ENCODE measurements at places on chromosomes 11 and 22.

DNA sequence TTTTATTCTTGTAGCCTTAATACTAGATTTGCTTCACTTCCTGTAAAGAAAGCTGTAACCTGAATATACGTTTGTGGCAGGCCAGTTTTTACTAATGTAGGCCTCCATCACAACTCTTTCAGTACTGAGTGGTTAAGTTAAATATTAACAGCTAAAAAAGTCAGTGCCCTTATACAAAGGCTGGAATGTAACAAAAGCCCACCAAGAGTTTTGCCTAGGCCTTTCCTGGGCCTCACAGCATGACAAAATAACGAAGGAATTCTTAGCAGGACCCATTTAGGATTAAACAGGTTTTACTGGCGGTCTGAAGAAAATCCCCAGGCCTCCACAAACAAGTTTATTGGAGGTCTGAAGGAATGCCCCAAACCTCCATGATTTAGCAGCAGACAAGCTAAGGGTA, 43.7 kb downstream of the PIWIL3 start:
- no peak for DNase-seq

DNA sequence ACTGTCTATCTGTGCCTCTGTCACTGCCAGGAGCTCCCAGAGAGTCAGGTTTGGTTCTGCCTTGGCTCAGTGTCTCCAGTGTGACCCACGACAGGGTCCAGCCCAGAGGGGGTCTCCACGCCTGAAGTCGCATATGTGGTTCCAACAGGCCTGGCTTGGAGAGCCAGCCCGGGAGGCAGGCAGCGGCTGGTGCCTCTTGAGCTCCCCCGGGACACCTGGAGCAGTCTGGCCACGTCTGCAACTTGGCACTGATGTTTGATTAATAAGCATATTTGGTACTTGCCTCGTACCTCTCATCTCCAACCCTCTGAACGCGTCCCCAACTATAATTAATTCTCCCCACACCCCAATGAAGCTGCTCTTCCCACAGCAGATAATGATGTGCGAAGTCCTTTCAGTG, 31.7 kb upstream of the SHISAL1 start:
- no peak for DNase-seq

DNA sequence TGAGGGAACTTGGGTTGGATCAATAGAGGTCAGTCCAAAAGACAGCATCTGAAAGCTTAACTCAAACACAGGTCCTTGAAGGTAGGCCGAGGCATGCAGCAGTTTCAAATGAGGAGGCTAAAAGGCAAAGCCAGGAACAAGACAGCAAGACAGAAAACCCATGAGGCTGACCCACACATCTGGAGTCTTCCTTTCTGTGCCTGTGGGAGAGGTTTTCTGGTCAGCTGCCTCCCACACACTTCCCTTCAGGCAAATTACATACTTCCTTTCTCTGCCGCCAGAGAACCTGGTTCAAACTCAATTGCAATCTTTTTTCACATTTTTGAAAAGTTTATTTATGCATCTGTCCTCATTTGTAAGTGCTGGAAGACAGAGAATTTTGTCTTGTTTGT, 29.8 kb upstream of the CRTAM start:
- no peak for DNase-seq

DNA sequence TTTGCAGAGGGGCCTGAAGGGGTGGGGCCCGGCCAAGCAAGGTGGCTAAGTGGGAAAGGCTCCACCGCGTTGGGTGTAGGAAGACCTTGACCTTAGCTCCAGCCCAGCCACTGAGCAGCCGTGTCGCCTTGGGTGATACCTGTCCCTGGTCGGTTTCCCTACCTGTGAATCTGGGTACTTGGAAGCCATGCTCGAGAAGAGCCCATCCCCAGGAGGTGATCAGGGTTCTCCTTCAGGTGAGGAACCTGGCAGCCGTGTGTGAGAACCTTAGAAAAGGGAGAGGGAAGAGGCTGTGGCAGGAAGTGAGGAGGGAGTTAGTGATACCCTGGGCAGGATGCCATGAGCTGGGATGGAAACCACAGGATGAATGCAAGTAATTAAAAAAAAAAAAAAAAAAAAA, 21.6 kb downstream of the PPARA start:
- no peak for DNase-seq

DNA sequence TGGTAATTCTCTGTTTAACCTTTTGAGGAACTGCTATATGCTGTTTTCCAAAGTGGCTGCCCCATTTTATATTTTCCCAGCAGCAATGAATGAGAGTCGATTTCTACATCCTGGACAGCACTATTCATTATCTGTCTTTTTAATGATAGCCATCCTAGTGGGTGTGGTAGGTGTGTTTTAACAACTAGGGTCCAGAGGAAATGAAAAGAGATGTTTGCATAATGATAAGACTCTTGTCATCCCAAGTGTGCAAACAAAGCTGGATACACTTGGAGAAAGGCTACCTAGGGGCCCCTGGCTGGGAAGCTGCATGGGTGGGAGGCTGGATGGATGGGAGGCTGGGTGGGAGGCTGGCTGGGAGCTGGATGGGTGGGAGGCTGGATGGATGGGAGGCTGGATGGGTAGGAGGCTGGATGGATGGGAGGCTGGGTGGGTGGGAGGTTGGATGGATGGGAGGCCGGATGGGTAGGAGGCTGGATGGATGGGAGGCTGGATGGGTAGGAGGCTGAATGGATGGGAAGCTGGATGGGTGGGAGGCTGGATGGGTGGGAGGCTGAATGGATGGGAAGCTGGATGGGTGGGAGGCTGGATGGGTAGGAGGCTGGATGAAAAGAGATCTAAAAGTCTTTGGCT, 158.0 kb downstream of the DSCAML1 start:
- DNase-seq: no peak

DNA sequence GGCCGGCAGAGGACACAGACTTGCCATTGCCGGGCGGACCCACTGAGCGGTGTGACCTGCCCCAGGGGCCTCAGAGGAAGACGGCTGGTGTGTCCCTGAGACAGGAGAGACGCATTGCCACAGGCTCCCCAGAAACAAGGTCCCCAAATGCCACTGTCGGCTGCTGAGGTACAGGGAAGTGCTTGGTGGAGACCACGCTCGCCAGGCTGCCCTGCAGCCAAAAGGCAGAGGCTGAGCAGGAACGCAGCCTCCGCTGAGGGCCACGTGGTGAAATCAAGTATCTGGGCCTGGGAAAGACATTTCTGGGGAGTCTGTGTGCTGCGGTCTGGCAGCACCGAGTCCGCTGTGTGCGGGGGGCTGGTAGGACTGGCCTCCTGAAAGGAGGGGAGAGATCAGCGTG, 794.9 kb downstream of the BRD1 start:
- no peak for DNase-seq

DNA sequence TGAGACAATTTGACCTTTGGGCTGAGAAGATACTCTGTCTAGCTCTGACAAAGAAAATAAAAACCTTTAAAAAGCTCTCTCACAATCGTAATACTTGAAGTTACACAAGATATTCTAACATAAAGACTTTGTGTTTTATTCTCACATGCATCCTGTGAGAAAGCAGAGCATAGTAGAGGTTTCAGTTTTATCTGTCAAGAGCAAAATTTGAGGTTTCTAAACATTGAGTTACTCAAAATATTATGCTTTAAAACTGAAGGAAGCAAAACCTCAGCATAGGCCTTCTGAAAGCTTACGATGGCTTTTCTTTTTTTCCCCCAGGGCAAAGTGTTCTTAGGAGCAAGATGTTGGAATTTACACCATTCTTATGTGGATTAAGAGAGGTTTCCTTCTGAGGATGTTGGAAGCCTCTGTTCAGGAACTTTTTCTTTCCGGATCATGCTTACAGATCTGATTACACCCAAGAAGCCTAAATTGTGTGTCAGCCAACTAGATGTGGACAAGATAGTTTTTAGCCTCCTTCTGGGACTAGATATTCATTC, 15.0 kb upstream of the OR51M1 start:
- no peak for DNase-seq

- DNase-seq: no peak
Observed at GRCh38 chr11:70343636-70344035, 54.7 kb upstream of the CTTN start.

GRCh38 chr11:18775492-18776292, 15.9 kb downstream of the PTPN5 start:
- DNase-seq: no peak

DNA sequence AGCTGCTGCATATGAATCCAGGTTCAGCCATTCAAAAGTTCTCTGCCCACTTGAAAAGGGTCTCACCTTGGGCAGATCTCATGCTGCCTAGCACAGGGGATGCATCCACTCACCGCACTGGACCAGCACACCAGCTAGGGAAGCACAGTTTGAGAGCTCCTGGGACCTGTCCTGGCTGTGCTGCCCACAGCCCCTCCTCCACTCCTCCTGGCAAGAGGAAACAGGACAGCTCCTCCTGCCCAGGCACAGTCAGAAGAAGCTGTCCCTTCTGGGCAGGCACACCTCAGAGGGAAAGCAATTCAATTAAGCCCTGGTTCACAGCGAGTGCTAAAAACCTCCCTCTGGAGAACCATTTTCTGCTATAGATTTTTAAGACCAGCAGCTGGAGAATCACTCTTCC, 146.7 kb downstream of the ST3GAL4 start:
- no peak for DNase-seq

DNA sequence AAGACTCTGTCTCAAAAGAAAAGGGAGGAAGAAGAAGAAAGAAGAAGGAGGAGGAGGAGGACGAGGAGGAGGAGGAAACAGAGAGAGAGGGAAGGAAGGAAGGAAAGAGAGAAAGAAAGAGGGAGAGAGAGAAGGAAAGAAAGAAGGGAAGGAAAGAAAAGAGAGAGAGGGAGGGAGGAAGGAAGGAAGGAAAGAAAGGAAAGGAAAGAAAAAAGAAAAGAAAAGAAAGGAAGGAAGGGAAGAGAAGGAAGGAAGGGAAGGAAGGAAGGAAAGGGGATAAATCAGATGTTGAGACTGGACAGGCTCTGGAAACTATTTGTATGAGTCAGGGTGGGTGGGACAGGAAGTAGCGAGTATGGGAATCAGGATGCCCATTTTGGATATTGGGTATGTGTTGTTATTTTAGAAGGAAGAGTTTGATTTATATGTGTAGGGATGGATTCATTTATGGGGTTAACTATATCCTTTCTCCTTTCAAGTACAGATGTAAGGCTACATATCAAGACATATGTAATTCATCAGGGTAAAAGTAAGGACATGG, 6.0 kb upstream of the RPL3 start:
- no peak for DNase-seq

DNA sequence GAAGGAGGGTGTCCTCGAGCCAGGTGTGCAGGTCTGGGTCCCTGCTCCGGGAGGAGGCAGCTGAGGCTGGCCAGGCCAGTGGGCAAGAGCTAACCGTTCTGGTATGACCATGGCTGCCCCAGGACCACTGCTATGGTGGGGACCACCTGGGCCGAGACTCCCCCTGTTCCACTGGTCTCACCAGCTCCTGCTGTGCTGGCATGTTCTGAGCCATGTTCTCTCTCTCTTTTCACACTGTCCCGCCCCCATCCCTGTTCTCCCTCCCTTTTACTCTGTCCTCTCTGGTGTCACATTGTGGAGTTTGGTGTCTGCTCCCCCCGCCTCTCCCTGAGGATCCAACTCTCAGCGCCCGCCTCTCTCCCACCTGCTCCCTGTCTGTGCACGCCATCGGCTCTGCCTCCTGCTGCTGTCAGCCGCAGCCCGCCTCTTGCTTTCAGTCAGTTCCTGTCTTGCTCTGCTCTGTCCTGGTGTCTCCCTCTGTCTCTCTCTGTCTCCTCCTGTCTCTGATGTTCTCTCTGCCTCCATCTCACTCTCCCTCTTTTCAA, 66.4 kb downstream of the LRRC32 start:
- no peak for DNase-seq

- DNase-seq: no peak
Observed at GRCh38 chr11:2443881-2444820, at the start of gene TRPM5. TRPM5 (minus strand) TSS chr11:2444514; CDS start chr11:2423036, 21,478 bp downstream.

DNA sequence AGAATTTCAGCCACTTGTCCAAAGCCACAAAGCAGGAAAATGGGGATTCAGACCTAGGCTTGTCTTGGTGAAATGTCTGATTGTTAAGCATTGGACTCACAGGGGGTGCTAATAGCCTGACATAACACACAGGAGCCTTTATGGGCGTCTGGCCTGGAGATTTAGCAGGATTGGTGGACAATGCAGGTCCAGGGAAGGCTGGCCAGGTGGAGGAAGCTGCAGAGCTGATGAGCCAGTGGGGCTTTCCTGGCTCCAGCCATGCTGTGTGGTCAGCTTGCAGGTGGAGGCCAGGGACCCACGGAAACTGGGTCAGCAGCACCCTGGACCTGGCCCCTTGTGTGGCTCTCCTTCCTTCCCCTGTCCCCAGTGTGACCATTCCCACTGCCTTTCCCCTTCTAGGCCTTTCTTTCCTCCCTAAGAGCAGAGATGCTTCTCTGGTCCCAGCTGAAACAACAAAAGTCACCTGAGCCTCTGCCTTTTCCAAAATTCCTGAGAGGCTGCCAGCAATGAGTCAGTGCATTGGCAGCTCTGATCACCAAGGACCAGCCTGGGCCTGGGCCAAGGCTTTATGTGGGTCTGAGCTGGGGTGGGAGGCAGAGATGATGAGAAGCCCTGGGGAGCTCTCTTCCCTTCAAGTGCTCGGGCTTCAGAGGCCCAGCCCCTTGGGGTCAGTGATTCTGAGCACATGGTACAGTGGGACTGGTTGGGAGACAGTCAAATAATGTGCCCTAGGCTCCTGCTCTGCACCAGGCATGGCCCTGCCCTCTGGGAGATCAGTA, 85.2 kb downstream of the CCDC81 start:
- DNase-seq: no peak

GRCh38 chr11:84390441-84391078, 1104.4 kb upstream of the CCDC90B start:
- DNase-seq: no peak

DNA sequence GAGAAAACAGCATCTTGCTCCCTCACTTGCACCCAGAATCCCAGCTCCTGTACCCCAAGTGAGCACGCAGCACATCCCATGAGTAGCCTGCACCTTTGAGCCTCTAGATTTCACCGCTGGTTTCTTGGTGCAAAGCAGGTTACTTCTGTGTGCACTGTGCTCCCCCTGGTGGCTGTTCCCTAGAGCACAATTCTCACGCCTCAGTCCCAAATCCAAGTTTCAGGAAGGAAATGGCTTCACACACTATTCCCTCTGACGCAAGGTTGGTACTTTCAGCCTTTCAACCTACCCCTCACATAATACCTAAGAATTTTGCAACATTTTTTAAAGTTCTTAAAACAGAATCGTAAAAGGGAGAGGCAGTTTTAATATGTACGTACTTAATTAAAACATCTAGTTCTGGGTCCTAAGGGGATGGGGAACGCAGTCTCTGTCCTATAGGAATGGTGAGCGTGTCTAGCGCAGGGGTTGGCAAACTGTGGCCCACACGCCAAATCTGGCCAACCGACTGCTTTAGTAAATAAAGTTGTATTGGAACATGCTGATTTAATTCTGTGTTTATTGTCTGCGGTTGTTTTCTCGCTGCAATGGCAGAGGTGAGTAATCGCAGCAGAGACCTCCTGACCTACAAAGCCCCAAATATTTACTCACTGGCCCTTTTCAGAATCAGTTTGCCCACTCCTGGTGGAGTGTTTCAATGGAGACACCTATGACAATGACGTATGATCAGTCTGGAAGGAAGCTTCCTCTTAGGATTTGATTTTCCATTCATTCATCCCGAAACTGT, 27.5 kb downstream of the DHCR7 start:
- peak; percentile 52 for DNase-seq

DNA sequence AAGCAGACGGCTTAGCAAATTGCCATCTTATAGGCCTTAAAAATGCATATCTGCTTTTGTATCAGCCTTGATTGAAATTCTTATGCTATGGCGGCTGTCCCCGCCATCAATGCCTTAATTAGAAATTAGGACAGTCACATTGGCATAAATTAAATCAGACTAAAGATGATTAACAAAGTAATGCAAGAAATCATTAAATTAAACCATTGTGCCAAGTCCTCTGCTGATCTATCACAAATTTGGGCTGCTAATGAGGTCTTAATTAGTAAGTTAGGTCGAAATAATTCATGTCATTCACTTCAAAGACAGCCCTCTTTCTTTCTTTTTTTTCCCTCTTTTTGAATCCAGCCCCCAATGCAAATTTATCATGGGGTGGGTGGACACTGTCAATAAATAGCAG, 159.3 kb downstream of the MIAT start:
- DNase-seq: no peak
